IPS-NIHi11 (cell line): ENCODE measurements at places on chromosomes 3 and 15.

GRCh38 chr3:123447749-123448517 lies 957 bp downstream of the ADCY5 start:
- DNase-seq = peak; percentile 94

GRCh38 chr3:53083949-53084309 lies 38.1 kb upstream of the SFMBT1 start:
- DNase-seq = no peak

DNA sequence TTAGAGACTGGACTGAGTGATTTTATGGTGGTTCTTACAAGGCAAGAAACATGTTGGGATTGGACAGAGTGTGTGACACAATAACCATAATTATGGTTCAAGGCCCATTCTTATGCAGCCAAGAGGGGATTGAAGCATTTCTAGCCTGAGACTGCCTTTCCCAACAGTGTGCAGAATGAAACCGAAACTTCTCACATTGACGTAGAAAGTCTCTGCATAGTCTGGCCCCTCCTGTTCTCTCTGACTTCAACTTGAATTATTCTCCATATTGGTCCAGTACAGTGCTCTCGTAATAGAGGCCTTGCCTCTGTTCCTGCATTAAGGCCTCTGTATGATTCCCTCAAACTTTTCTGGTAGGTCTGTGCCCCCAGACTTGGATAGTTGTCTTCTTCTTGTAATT lies 138.3 kb downstream of the DIPK2A start:
- no peak for DNase-seq

GRCh38 chr15:100464888-100465287 lies 63.9 kb downstream of the CERS3 start:
- no peak for DNase-seq

GRCh38 chr3:141656771-141657170 lies 81.3 kb upstream of the RNF7 start:
- DNase-seq = no peak

DNA sequence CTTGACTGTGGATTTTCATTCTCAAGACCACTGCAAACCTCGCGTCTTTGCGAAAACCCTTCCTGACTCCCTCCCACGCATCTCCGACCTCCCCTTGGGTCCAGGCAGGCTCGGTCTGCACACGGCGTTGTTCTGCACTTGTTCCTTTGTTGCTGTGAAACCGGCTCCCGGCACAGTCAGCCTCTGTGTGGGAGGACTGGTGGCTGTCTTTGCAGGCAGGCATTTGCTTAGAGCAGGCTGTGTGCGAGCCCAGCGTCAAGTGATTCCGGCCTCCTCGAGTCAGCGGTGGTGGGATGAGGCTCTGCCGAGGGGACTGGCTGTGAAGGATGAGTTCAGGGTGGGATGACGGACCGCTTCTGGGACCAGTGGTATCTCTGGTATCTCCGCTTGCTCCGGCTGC lies 102.6 kb upstream of the ROPN1 start:
- DNase-seq = no peak
